Activated naive CD4-positive, alpha-beta T cell treated with Interleukin-2 at 50 U/mL for 16 hours (primary cell): ENCODE measurements at places on chromosomes 11 and 22.

- no peak for DNase-seq
These were observed 540.3 kb downstream of the NTM start for GRCh38 chr11:131910523-131911387.

- DNase-seq = peak; percentile 34
These were observed 18.1 kb upstream of the MYH9 start for GRCh38 chr22:36405671-36406538.

DNA sequence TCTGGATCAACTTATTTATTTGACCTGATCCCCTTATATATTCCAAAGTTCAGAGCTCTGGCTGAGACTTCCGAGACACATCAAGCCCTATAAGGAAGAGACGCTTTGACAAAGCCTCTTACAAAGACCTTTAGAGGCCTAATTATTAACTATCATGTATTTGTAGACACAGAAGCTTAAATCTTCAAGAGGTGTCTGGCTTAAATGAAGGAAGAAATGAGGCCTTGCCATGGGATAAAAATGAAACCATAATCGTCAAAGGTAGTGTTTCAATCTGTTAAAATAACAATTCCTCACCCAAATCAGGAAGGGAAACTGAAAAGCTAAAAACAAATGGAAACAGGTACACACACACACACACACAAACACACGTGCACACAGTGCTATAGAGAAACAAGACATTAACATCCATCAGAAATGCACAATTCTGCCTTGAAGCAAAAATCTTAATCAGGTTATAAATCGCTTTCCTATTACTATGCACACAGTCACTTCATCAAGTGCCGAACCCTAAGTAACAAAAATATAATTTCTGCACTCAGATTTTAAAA is 50.2 kb downstream of the PITPNB start:
- DNase-seq = no peak

DNA sequence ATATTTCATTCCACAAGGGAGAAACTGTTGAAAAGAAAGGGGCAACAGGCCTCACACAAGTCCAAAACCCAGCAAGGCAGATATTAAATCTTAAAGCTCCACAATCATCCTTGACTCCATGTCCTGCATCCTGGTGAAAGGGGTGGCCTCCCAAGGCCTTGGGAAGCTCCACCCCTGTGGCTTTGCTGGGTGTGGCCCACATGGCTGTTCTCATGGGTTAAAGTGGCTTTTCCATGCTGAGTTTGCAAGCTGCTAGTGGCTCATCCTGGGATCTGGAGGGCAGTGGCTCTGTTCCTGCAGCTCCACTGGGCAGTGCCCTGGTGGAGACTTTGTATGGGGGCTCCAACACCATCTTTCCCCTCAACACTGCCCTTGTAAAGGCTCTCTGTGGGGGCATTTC is 106.4 kb downstream of the CTNND1 start:
- no peak for DNase-seq

DNA sequence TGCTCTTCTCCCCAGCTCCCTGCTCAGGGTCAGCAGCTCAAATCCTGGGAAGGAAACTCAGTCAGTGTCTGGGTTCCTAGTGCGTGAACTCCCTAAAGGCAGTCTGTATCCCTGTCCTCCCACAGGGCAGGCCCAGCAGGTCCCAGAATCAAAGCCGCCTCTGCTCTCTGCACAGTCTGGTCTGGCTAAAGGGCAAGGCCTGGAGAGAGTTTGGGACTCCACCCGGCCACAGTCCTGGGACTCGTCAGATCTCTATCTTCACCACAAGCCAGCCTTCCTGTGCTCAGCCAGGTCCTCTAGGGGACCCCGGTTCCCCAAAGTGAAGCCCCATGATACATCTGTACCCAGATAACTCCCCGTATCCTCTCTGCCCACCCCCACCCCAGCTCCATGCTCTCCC is 56.2 kb upstream of the CSNK2A3 start:
- DNase-seq = no peak

- no peak for DNase-seq
These were observed 70.6 kb downstream of the PRMT3 start for GRCh38 chr11:20457934-20458680.

DNA sequence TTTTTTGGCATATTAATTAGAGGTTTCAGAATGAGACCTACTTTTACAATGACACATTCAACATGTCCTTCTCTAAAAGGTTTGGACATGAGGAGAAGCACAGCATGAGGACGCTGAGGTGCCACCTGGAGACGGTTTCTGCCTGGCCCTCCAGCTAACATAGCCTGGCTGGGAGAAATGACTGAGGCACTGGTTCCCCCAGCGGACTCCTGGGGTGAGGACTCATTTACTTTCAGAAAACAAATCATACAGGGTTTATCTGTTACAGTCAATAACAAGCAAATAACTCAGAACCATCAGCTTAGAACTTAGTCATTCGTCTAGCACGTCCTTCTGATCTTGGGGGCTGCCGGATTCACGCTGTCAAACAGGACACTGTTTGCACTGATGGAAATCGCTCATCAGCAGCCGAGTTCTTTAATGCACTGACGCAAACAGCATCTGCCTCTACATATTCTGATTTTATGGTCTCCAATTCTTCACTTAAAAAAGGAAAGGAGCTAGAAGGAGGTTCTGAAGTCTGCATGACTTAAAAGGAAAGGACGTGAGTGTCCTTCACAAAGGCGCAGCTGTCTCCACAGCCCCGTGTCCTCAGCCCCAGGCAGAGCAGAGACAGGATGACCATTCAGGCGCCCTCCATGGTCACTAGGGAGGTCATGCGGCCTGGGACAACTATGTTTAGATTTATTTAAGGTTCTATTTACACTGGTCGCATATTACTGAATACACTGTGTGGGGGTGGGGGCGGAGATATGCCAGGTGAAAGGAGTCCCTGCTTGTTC is 44.2 kb downstream of the CERK start:
- DNase-seq = no peak

- DNase-seq = no peak
These were observed 62.2 kb downstream of the COMMD9 start for GRCh38 chr11:36227044-36227443.

GRCh38 chr11:62149986-62150886 is 26.4 kb downstream of the INCENP start:
- DNase-seq = no peak

GRCh38 chr11:46207270-46207669 is 70.2 kb upstream of the CREB3L1 start:
- DNase-seq = no peak

GRCh38 chr11:117023178-117023577 is 75.0 kb downstream of the SIK3 start:
- no peak for DNase-seq

GRCh38 chr22:29811377-29811776 is 26.7 kb downstream of the ASCC2 start:
- DNase-seq = no peak

DNA sequence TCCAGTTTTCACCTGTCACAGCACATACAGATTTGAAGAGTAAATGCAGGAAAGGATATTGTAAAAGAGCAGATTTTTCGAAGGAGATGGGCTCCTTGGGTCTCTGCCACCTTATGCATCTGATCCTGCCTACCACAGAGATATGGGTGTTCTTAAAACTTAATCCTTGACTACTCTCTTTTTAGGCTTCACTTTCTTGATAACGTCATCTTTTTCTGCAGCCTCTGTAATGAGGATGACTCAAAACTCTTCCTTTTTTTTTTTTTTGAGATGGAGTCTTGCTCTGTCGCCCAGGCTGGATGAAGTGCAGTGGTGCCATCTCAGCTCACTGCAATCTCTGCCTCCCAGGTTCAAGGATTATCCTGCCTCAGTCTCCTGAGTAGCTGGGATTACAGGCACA is 7.8 kb downstream of the PRR14L start:
- DNase-seq = no peak

DNA sequence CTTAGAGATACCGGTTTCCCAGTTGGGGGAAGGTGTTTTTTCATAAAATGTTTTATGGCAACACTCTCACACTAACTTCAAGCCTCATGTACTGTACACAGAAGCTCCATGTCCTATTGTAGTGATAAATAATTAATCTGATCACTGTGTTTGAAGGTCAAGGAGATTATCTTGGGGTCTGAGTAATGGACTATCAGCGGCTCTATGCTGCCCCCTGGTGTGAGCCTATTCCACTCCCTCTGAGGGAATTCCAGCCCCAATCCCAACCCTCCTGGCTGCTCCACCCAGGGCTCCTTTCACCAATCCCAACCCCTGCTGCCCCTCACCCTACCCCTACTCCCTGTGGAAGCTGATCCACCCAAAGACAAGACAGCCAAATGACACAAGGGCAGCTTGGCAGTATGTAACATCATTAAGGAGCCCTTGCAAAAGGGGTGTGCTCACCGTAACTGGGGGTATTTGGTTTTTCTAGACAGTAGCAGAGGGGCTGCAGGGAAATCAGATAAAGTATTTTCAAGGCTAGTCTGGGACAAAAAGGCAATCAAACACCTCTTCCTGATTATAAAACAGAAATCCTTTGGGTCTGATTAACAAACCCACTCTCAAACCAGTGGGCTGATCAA is 22.3 kb downstream of the HPS4 start:
- peak; percentile 45 for DNase-seq

GRCh38 chr11:28874706-28875105 is 766.5 kb downstream of the METTL15 start:
- no peak for DNase-seq

DNA sequence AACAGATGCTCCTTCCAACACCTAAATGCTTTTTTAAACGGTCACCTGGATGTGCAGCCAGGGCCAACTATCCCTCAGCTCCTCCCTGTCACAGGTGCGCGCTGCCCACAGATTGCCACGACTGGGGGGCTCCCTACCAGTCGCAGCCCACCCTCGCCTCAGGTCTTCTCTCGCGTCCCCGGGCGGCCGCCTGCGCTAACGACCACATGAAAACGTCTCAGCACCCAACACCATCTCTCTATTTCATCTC is 469 bp downstream of the ZBED5 start:
- DNase-seq = no peak

GRCh38 chr11:83459798-83460197 is 173.6 kb upstream of the CCDC90B start:
- DNase-seq = no peak

DNA sequence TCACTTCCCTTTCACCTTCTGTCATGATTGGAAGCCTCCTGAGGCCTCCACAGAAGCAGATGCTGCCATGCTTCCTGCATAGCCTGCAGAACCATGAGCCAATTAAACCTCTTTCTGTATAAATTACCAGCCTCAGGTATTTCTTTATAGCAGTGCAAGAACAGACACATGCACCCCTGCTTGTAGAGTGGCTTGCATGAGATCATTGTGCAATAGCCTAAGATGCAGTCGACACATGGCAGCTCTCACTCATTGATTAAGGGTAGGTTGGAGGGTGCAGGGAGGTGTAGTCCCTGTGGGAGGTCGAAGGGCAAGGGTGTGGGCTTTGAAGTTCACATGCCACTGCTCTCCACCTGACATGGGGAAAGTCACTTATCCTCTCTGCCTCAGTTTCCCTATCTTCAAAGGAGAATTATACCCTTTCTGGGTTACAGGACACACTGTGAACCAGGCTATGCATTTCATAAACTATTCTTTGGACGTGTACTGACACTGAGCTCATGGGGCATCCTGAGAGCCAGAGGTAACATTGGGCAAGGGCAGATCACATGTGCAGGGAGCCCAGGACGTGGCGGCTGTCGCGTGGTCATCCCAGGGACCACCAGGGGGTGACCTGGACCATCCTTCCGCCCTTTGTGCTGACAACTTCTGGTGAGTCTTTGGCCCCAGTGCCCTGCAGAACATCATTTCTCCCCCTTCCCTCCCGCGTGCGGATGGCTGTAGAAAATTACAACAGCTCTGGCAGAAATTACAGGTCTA is 69.2 kb upstream of the SHANK2 start:
- no peak for DNase-seq

GRCh38 chr11:6351782-6352382 is 31.6 kb upstream of the CAVIN3 start:
- peak; percentile 34 for DNase-seq

GRCh38 chr22:38861170-38861876 is 10.7 kb downstream of the CBX6 start:
- DNase-seq = no peak

- no peak for DNase-seq
These were observed 3.3 kb upstream of the CRACR2B start for GRCh38 chr11:824292-824880.

- no peak for DNase-seq
These were observed 5.0 kb upstream of the MRPL11 start for GRCh38 chr11:66443602-66444001.

- DNase-seq = peak; percentile 41
These were observed 480 bp downstream of the PLEKHA7 start for GRCh38 chr11:17013548-17014320.

GRCh38 chr22:26800858-26801257 is 143.5 kb downstream of the MIAT start:
- no peak for DNase-seq

DNA sequence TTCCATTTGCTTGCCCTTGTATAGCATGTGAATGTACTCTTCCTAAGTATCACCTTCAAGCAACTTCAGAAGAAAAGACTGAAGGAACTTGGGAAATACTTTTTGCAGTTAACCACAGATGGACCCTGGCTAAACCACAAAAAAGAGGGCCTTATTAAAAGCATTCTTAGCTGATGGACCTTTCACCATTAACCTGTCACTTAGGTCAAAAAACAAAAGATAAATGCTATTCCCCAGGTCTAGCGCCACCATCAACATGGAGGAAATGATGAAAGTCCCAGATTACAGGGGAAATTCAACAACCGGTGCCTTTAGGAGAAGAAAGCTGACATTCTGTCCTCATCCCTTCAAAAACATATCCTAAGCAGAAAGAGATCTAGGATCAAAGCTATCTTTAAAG is 29.5 kb downstream of the STK33 start:
- no peak for DNase-seq

DNA sequence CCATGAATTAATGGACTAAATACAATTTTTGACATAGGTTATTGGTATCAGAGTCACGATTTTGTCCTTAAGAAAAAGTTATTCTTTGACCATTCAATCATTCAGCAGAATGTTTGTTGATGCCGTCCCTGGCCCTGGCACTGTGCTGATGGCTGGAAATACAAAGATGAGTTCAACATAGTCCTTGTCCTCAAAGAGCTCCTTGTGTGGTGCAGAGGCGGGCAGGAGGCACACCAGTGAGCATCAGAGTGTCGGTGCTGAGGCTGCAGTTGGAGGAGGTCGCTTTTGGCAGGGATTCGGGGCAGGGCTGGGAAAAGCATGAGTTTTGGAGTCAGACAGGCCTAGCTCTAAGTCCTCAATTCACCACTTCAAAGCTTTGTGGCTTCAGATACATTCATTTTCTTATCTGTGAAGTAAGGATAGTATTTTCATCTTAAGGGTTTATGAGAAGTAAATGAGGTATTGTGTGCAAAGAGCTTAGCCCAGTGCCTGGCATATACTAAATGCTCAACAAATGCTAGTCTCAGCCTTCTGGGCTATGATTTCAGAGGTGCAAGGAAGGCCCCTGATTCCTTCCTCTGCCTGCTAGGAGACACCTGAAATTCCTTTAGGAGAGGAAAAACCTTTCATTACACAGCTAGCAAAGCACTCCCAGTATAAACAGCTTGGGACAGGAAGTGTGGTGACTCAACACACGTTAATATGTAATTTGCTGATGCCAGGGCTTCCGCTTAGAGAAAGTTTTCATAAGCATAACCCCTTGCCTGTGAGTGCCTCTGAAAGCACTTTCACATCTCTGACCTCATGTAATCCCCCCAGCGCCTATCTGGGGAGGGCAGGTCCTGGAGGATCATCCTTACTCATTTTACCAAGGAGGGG is 113.8 kb downstream of the NECTIN1 start:
- no peak for DNase-seq

- no peak for DNase-seq
These were observed 1419.8 kb upstream of the TENM4 start for GRCh38 chr11:80860632-80861031.

- DNase-seq = no peak
These were observed 171.7 kb downstream of the TTC28 start for GRCh38 chr22:28507896-28508295.

- no peak for DNase-seq
These were observed 438.5 kb upstream of the FAT3 start for GRCh38 chr11:91786097-91786496.
